ENCODE measurements at places on chromosomes 7 and 10.

GRCh38 chr10:75568450-75569130, 137.2 kb downstream of the LRMDA start:
- DNase-seq: no peak

DNA sequence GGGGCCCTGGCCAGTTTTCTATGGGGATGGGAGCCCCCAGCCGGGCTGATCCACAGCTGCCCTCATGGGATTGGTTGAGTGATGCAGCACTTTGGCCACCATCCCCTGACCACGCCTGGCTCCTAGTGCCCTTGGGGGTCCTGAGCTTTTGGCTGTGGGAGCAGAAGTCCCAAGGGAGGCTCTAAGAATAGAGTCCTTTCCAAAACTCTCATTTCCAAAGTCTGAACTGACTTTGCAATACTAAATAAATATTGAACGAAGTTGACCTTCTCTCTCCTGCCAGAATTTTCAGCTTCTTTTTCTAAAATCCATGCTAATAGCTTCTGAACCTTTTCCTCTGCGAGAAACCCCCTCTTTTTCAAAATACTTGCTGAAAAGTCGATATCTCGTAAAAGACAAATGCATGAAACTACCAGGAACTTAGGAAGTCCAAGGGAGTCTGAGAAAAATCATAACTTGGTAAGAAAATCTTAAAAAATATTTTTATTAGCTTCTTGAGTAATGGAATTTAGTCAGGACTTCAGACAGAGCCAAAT, 62.7 kb upstream of the IGFBP3 start:
- no peak for DNase-seq

DNA sequence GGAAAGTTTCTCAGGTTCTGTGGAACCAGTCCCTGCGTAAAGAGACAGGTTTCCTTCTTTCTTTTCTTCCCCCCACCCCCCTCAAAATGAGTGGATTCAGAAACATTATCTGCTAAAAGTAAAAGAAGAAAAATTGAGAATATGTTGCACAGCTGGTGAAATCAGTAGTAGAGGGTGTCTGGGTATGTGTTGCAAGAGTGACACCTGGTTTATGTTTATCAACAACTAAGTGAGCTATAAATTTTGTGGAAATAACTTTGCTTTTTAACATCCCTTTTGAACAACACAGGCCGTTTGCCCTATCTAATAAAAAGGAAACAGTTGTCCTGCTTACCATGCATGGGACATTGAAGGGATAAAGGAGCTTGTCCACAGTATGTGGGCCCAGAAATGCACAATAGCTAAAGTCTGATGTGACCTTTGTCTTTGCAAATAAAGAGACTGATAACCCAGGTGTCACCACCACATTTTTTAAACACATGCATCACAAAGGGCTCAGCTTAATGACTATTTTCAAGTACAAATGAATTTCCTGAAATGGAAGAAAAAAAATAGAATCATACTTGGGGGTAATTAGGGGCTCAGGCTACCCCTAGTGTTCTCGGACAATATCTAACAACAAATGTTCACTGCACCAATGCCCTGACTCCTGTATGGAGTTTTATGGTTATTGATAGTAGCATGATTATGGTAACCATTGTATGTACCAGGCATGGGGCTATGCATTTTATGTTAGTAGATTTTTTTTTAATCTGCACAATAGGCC, 221.7 kb upstream of the TCF7L2 start:
- DNase-seq: no peak

DNA sequence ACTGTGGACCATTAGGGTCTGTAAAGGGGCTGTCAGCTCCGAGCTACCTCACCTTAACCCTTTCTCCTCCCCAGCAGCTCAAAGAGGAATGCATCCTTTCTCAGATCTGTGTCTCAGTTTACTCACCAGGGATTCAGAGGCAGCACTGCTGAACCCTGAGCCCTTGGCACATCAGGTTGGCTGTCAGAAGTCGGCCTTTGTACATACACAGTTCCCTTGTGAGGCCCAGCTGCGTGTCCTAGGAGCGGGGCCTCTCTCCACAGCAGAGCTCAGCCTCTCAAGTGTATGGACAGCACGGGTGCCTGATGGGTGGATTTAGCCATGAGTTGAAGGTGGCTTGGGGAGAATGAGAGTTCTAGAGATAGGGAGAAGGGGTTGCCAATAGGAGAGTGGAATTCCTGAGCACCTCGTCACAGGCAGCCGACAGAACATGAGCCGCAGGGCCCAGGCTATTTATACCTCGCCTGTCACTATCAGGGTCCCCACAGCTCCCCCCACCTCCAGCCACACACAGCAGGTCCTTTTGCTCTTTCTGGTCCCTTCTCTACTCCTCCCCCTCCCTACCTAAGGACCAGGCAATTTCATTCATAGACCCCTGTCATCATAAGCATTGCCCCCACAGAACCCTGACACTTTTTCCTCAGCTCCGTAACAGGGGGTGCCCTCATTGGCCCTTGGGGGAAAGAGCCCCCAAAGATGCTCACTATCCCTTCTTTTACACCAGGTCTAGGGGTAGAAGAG, 2.1 kb upstream of the FLNC start:
- no peak for DNase-seq

GRCh38 chr7:87912121-87912520, 21.9 kb upstream of the ADAM22 start:
- DNase-seq: no peak

- no peak for DNase-seq
Observed at GRCh38 chr7:3650844-3651243, 349.8 kb downstream of the SDK1 start.

GRCh38 chr10:49368256-49368655, 27.6 kb downstream of the DRGX start:
- no peak for DNase-seq

GRCh38 chr7:1013581-1013980, 30.6 kb downstream of the CYP2W1 start:
- DNase-seq: no peak

- DNase-seq: no peak
Observed at GRCh38 chr7:120060875-120061274, 212.1 kb upstream of the KCND2 start.

GRCh38 chr7:135074096-135074495, 73.8 kb upstream of the TMEM140 start:
- no peak for DNase-seq

DNA sequence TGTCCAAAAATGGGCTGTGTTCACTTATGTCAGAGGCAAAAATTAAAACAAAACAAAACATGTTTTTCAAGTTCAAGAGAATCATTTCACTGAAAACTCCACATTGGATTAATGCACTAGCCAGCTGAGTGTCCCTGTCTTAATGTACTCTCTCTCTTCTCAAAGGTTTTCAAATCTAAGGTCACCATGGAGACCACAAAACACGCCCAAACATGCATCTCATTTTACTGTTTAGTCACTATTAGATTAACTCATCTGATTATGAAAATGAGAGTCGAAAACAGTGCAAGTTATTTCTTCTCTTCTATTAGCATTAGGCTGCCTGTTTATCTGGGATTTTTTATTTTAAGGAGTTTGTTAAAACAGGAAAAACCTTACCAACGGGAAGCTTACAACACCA, 70.8 kb upstream of the ASAH2 start:
- no peak for DNase-seq

- no peak for DNase-seq
Observed at GRCh38 chr7:44572771-44573170, 937 bp downstream of the DDX56 start.

GRCh38 chr10:69438536-69439349, 12.5 kb upstream of the TSPAN15 start:
- DNase-seq: no peak

- DNase-seq: no peak
Observed at GRCh38 chr7:72336632-72337389, 75.3 kb downstream of the CALN1 start.

GRCh38 chr10:49162063-49162462, 26.1 kb downstream of the TMEM273 start:
- no peak for DNase-seq

- no peak for DNase-seq
Observed at GRCh38 chr10:103673606-103674005, 180.1 kb downstream of the NEURL1 start.

- DNase-seq: no peak
Observed at GRCh38 chr10:109324721-109325120, 598.6 kb downstream of the XPNPEP1 start.

- DNase-seq: no peak
Observed at GRCh38 chr7:30848121-30848855, 63.4 kb upstream of the AQP1 start.

GRCh38 chr10:18868919-18869318, 179.7 kb upstream of the MALRD1 start:
- no peak for DNase-seq

DNA sequence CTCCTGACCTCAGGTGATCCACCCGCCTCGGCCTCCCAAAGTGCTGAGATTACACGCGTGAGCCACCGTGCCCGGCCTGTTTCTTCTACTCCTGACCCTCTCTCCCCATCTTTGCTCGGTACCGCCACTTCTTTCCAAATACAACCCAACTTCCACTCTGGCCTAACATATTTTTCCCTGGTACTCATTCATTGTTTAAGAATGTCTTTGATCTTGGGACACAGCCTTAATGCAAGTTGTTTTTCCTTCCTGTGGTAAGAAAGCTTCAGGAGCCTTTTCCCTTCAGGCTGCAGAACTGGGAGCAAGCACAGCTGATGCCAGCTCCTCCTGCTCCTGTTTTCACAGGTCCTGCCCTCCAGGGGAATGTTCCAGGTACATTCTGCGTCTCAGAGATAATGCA, 13.7 kb downstream of the CALML3 start:
- no peak for DNase-seq

DNA sequence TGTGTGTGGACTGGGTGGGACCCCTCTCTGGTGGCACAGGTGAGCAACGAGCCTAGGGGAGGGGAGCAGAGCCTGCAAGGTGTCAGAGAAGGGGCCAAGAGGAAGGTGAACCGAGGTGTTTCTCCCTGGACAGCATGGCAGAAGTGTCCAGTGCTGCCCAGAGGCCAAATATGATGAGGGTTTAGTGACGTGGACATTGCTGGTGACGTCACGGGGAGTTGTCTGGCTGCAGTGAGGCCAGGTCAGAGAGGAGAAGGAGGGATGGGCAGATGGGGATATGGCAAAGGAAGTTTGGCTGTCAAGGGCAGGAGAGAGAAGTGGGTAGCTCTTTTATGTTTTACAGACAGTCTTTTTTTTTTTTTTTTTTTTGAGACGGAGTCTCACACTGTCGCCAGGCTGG, 2.6 kb upstream of the ZNF853 start:
- no peak for DNase-seq

- no peak for DNase-seq
Observed at GRCh38 chr7:155231941-155232340, 65.7 kb upstream of the INSIG1 start.

GRCh38 chr10:32054094-32054493, 2.1 kb downstream of the KIF5B start:
- no peak for DNase-seq

DNA sequence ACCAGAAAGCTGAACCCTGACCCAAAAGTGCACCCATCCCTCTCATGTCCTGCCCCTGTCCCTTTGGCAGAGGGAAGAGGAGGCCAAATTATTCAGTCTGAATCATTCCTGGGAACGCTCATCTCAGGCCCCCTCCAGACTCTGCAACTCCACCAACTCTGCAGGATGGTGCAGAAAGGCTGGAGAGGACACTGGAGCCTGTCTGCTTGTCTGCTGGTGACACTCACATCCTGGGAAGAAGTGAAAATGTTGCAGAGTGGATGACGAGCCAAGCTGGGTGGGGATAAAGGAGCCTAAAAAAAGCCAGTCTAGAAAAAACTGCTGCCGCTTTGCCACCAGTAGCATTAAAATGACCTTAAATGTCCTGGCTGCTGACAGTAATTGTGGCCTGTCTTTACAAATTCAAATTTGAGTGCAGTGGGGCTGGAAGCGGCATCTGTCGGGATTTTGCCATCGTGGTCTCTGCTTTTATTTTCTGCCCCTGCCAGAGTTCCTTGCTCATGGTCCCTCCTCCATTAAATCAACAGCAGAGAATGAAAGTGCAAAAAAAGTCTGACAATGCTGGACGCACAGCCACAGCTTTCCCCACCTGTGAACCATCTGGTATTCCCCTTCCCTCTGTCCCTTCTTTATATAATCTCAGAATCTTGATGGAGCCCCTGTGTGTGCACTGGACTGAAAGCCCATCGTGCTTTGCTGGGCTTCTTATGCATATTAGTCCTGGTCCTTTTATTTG, 63.9 kb downstream of the STK17A start:
- DNase-seq: no peak

DNA sequence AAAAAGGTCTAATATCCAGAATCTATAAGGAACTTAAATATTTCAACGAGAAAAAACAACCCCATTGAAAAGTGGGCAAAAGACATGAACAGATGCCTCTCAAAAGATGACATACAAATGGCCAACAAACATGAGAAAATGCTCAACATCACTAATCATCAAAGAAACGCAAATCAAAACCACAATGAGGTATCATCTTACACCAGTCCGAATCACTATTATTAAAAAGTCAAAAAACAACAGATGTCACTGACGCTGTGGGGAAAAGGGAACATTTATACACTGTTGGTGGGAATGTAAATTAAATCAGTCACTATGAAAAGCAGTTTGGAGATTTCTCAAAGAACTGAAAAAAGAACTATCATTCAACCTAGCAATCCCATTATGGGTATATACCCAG, 6.0 kb downstream of the VWDE start:
- DNase-seq: no peak

GRCh38 chr10:52642208-52642607, 130.4 kb downstream of the MBL2 start:
- DNase-seq: no peak

GRCh38 chr10:77494327-77494726, 143.3 kb downstream of the KCNMA1 start:
- DNase-seq: no peak

DNA sequence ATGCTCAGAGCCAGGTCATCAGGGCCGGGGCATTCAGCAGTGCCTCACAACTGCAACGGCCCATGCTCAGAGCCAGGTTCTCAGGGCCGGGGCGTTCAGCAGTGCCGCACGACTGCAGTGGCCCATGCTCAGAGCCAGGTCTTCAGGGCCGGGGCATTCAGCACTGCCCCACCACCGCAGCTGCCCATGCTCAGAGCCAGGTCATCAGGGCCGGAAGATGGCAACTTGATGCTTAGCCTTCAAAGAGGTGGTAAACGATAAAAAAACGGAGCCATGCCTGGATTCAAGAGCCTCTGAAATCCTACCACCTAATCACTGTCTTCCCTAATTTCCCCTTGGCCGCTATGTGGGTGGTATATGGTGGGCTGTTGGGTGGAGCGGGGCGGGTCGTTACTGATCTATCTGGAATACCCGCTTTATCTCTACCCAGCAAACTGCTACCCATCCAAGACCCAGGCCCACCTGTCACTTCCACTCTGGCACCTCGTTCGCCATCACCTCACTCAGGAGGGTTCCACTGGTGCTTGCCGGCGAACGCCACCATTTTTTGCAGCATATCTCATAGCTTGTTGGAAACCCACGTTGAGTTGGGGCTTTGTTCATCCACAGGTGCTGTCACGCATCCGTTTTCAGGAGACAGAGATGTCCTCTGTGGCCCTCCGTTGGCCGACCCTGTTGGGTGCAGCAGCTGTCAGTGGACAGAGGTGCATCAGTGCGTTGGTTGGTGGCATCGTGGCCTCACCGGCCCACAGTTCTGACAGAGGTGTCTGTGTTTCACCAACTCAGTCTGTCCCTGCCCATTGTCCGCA, 221.1 kb downstream of the EBF3 start:
- no peak for DNase-seq

All from activated gamma-delta T cell treated with anti-CD3 and anti-CD28 coated beads, Interleukin-2, amount 50 U/mL, for 16 hours (primary cell).